Stimulated activated CD4-positive, alpha-beta T cell treated with anti-CD3 and anti-CD28 coated beads, Interleukin-15, amount 100 ng/mL, for 1 hour (primary cell): ENCODE measurements at places on chromosomes 1 and 21.
A peak's percentile ranks its signal among the peaks of the same experiment; 100 is the strongest.

DNA sequence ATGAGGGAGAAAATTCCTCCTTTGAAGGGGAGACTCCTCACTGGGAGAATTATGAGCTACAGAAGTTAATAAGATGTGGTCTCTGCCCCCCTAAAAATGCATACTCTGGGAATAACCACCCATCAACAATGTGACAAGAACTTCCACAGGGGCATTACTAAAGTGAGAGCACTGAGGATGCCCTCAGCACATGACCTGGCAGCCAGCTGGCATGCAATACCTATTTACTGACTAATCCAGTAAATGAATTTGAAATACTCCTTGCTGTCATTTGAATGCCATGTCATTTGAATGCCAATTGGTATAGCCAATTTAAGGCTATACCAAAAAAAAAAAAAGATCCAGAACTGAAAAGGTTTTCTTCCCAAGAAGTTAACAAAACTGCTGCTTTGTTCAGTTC, 30.8 kb downstream of the PLPP3 start:
- no peak for DNase-seq

- no peak for DNase-seq
Observed at GRCh38 chr1:26221094-26221493, 12.9 kb upstream of the CEP85 start.

DNA sequence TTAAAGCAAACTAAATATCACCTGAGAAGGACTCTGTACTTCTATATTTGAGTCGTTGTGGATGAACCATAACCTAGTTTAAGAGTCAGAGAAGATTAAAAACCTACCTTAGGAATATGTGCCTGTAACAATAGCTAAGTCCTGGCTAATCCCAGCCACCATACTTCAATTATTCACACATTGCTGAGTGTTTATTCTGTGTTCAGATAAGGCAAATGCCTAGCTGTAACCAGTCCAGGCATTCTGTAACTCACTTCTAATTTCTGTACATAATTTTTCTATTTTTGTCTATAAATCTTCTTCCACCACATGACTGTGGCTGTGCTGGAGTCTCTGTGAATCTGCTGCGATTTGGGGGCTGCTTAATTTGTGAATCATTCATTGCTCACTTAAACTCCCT, 441.9 kb upstream of the ADAMTS5 start:
- DNase-seq: no peak

- DNase-seq: no peak
Observed at GRCh38 chr1:47924270-47925048, 72.7 kb downstream of the TRABD2B start.

GRCh38 chr21:43294194-43294902, 125.5 kb downstream of the CRYAA start:
- DNase-seq: no peak

DNA sequence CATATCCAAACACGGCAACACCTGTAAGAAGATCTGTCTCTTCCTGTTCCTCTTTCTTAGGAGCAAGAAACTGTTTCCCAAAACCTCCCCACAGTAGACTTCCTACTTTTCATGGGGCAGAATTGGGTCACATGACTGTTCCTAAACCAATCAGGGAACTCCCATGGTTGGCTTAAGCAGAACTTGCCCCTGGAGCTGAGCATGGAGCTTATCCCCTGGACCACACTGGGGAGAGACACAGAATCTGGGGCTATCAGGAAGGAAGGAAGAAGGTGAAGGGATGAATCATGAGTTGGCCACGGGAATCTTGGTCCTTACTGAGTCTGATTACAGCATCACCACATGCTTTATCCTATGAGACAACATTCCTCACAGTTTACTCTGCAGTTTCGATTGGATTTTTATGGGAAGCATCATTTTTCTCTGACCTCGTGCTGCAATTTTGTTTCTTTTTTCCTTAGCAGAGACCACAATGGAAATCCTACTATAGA, 81.8 kb downstream of the CDC7 start:
- DNase-seq: no peak

DNA sequence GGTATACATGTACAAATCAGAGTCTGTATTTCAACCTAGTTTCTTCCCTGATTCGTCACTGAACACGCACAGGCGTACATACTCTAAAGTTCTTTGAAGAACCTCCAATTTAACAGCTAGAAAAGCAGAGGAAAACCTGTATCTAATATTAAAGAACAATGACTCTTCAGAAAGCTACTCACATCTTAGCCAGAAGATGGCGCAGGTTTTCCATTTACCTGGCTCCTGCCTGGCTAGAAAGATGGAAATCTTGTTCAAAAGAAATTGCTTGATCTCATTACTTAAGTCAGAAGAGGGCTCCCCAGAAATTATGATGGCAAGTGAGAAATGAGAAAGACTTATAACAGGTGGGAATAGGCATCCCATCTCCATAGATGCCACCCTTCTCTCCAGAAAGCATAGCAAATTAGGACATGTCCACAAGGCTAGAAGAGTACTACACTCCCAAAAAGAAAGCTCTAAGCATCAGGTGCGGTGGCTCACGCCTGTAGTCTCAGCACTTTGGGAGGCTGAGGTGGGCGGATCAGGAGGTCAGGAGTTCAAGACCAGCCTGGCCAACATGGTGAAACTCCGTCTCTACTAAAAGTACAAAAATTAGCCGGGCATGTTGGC, 19.0 kb upstream of the L1TD1 start:
- DNase-seq: no peak

DNA sequence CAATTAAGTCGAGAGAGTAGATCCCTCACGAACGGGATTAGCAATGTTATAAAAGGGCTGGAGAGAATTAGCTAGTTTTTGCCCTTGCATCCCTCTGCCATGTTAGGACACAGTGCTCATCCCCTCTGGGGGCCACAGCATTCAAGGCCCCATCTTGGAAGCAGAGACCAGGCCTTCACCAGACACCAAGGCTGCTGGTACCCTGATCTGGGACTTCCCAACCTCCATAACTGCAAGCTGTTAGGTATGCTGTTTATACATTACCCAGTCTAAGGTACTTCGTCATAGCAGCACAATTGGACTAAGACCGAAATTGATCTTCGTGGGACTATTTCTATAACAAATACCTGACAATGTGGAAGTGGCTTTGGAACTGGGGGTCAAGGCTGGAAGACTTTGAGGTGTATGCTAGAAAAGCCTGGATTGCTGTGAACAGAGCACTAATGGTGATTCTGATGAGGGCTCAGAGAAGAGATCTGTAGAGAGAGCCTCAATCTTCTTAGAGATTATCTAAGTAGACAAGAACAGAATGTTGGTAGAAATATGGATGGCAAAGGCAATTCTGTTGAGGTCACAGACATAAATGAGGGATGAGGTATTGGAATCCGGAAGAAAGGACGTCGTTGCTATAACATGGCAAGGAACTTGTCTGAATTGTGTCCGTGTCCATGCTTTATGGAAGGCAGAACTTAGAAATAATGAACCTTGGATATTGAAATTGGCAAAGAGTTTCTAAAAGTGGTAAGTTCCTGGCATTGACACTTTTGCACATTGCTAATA, 83.8 kb upstream of the KIF26B start:
- no peak for DNase-seq

GRCh38 chr1:247357781-247358211, 26.1 kb upstream of the ZNF496 start:
- no peak for DNase-seq

DNA sequence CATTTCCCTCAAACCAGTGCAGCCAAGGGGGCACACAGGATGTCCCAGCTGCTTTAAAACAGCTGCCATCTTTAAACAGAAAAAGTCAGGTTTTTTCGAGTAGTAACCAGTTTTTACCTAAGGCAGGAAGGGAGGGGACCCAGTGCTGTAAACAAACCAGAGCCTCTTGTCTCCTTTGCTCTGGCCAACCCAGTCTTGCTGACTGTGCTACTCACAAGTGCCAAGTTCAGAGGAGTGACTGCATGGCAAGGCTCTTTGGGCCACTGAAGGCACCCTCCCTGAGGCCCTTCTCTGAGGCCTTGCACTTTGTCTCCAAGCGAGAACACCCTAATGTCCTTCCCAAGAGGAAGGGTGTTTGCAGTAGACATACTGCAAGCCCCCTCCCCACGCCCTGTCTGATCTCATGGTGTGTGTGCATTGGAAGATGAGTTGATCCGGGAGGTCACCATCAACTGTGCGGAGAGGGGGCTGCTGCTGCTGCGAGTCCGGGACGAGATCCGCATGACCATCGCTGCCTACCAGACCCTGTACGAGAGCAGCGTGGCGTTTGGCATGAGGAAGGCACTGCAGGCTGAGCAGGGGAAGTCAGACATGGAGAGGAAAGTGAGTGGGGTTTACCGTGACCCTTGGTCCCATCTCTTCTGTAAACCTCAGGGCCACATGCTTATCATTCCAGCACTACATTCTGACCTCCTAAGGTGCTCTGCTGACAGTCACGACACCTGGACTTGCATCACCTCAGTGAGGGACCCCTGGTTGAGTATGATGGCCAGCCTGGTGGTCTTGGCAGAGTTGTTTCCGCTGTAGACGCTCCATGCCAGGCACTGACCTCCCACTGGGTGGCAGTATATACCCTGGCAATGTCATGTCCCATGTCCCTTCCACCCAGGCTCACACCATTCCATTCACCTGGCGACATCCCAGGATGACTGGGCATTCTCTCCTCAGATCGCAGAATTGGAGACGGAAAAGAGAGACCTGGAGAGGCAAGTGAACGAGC, 4.7 kb downstream of the DNALI1 start:
- DNase-seq: no peak

DNA sequence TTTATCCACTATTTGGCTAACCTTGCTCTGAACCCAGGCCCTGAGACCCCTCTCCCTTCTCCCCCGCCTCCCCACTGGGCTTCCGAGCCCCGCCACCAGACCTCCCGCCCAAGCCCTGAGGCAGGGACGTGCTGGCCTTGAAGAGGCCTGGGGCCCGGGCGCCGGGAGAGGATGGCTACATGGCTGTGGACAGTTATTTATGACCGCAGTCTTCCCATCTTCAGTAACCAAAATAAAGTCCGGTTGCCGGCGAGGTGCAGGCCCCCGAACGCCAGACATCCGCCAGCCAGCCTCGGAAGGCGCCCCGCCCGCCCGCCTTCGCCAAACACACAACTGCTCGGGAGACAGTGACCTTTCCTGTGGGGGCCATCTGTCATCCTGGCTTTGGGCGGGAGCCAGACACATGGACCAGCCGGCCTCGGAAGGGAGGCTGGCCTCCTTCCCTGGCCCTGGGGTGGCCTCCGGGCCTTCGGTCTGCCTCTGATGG, 69.0 kb downstream of the DHRS3 start:
- DNase-seq: no peak

DNA sequence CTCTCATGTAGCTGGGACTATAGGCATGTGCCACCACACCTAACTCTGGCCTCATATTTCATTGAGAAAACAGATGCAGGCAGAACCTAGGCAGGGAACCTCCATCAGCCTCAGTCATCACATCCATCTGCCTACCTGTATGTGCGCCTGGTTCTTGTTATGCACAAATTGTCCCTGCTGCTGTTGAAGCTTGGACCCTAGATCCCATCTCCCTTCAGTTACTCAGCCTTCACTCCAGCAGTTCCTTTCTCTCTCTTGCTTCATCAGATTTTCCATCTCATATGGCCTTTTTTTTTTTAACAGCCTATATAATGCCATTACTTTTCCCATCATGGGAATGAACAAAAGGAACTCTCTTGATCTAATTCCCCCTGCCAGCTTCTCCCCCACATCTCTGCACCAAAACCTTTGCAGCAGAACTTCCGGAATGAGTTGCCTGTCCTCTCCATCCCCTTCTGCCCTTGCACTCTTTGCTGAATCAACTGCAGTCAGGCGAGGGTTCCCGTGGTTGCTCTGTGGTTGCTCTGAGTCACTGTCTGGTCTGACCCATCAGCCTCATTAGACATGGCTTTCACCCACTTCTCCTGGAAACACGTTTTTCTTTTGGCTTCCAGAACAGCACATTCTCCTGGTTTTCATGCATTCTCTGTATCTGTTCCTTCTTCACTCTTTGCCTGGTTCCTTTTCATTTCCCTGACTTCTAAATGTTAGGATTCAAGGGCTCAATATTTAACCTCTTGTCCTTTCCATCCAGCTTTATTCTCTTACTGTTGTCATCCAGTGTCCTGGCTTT, 41.5 kb downstream of the UBE4B start:
- peak; percentile 9 for DNase-seq

DNA sequence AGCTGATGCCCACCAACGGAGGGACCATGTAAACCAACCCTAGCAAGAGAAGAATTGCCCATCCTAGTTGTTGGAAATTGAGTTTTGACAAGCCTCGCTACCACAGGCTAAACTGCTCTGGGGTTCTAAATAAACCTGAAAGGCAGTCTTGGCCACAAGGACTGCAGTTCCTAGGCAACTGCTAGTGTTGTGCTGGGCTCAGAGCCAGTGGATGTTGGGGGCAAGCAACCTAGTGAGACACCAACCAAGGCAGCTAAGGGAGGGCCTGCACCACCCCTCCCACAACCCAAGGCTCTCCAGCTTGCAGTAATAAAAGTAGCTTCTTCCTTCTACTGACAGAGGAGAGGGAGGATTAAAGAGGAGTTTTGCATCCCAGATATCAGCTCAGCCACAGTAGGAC, 102.4 kb upstream of the PKN2 start:
- DNase-seq: no peak

DNA sequence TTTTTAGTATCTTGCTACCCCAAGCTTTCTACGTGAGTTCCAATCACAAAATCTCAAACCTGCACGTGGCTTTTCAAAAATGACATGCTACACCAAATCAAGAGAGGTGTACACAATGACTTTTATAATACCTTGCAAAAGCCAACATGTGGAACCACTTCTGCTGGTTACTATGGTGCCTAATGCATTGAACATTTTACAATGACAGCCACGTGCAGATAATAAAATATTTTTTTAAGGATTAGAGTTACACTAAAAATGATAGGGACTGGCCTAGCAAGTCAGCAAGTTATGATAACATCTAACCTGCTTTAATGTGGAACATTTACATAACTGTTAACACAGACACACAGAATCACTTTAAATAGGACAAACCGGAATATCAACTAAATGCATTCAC, 30.2 kb downstream of the EYA3 start:
- DNase-seq: no peak

DNA sequence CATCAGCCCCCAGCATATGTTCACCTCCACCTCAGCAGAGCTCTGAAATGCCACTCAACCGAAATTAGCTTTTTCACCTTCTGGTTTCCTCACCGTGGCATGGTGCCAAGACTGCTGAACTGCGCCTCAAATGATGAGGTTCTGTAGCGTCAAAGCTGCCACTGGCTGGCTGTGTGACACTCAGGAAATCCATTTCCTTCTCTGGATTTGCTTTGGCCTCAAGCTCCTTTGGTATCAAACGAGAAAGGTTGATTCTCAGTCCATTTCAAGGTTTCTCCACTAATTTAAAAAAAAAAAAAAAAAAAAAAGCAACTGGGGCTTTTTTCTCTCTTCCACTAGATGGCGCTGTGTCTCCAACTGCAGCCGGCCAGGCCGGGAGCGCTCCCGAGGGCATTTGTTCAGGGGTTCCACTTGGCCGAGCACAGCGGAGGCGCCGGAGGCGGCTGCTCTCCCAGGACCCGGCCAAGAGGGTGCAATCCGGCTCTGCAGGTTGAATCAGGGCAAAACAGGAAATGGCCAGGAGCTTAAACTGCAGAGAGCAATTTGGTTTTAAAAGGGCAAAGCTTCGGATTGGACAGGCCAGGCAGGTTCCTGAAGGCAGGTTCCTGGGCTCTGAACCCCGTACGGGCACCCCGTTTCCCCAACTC, 26.5 kb upstream of the PLA2G2C start:
- peak; percentile 10 for DNase-seq
